ENCODE measurements at places on chromosomes 2 and 18. TPM values are rescaled to one million over a fixed set of nuclear protein-coding genes. Genes with fewer than 3 reads are reported as not detected.

- no peak for DNase-seq
Observed at GRCh38 chr2:220159738-220160137, 532.3 kb downstream of the SLC4A3 start.

GRCh38 chr2:30365201-30365600 is 81.8 kb upstream of the LCLAT1 start:
- no peak for DNase-seq

DNA sequence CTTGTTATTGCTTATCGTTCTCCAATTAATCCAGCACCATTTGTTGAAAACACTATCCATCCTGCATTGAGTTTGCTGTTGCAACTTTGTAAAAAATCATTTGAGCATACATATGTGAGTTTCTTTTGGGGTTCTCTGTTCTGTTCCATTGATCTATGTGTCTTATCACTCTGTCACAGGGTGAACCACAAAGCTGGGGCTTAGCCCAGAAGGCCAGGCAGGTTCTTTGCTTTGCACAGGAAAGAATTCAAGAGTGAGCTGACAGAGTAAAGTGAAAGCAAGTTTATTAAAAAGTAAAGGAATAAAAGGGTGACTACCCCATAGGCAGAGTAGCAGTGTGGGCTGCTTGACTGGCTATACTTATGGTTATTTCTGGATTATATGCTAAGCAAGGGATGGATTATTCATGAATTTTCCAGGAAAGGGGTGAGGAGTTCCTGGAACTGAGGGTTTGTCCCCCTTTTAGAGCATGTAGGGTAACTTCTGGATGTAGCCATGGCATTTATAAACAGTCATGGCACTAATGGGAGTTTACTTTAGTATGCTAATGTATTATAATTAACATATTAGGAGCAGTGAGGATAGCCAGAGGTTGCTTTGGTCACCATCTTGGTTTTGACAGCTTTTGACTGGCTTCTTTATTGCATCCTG is 46.8 kb downstream of the RNF138 start:
- no peak for DNase-seq

- no peak for DNase-seq
Observed at GRCh38 chr2:168233166-168233565, 14.2 kb downstream of the STK39 start.

SNORC gene
- total RNA-seq, result 0.92 TPM

SLC30A3 gene
- 7.8 TPM for total RNA-seq

TANC1 gene
- total RNA-seq, result 81.6 TPM

RNF125 gene
- total RNA-seq, result 0.92 TPM
